GM12878 (cell line): ENCODE measurements at places on chromosomes 5 and 9.

- no peak for DNase-seq
Observed at GRCh38 chr9:121865060-121865459, 213.6 kb downstream of the DAB2IP start.

DNA sequence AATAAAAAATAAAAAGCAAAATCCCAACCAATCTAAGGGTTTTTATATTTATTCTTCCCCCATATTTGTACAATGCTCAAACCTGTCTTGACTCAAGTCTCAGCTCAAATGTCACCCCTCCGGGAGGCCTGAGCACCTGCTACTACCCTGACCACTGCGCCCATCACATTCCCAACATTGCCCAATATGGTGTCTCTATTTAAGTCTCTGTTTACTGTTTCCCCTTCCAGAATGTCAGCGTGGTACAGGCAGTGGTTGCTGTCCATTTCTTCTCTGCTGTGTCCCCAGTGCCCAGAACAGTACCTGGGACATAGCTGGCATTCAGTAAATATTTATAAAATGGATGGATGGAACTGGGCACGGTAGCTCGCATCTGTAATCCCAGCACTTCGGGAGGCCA lies 47.3 kb upstream of the PRRC2B start:
- DNase-seq = no peak

DNA sequence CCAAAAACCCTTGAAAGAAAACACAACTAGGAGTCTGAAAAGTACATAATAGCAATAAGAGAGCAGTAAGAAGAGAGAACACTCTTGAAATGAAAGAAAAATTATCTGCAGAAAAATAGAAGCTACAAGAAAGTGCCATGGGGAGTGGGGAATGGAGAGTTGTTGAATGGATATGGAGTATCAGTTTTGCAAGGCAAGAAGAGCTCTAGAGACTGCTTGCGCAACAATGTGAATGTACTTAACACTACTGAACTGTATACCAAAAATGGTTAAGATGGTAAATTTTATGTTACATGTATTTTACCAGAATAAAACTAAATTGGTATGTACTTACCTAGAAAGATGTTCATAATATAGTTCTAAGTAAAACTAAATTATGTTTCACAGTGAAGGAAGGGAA lies 54.8 kb upstream of the RASGRF2 start:
- no peak for DNase-seq

DNA sequence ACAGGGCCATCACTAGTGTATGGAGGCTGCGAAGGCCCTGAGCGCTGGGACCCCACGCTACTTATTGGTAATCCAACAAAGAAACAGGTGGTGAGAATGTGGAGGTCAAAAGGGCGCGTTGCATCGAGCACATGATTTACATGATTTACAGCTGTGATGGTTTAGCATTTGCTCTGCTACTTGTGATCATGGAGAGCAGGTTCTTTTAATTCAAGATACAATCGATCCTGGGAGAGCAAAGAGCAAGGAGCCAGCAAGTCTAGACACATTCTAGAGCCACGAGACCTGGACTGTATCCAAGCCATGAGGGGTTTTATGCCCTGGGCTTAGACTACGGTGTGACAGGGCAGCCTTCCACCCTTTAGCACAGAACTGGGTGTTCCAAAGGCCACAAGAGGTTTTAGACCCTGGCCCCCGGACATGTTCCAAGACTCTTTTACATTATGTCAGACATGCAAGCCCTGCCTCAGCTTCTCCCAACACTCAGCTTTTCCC lies 47.0 kb upstream of the CLK4 start:
- no peak for DNase-seq

- no peak for DNase-seq
Observed at GRCh38 chr9:124259158-124259808, 1.5 kb downstream of the NEK6 start.

DNA sequence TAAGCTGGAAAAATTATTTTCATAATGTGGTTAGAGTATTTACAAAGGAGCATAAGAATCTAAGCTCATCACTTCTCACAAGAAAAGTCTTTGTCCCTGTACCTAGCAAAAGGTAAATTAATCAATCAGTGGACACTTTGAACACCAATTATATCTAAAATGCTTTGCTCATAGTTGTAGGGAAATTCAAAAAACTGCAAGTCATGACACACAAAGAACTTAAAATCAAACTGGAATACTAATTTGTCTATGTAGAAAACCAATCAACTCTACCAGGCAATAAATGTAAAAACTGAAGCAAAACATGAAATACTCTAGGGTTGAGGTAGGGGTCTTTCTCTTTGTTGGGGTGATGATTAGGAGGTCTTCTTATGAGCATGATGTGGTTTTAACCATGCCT lies 135.5 kb downstream of the PRKACG start:
- DNase-seq = no peak

GRCh38 chr9:31745468-31745867 lies 639.0 kb upstream of the ACO1 start:
- no peak for DNase-seq
